Osteoblast (primary cell): ENCODE measurements at places on chromosomes 7 and 10. TPM values are rescaled to one million over a fixed set of nuclear protein-coding genes. Genes with fewer than 3 reads are reported as not detected.
A peak's percentile ranks its signal among the peaks of the same experiment; 100 is the strongest.

GRCh38 chr10:8245131-8245813 lies 190.8 kb downstream of the GATA3 start:
- no peak for DNase-seq

DNA sequence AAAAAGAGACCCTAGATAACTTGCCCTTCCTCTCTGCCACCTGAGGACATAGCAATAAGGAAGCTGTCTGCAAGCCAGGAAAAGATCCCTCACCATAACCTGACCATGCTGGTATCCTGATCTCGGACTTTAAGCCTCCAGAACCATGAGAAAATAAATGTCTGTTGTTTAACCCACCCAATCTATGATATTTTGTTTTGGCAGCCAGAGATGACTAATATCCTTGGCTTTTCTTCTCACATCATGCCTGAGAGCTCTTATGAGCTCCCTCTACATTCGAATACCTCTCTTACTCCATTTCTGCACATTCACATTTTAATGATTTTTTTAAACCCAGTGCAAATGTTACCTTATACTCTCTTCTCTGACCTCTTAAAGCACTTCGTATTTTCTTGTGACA lies 214.0 kb upstream of the CHRM2 start:
- no peak for DNase-seq

ZNF239 gene
- total RNA-seq, result 4.7 and 5.0 TPM in 2 replicates

DNA sequence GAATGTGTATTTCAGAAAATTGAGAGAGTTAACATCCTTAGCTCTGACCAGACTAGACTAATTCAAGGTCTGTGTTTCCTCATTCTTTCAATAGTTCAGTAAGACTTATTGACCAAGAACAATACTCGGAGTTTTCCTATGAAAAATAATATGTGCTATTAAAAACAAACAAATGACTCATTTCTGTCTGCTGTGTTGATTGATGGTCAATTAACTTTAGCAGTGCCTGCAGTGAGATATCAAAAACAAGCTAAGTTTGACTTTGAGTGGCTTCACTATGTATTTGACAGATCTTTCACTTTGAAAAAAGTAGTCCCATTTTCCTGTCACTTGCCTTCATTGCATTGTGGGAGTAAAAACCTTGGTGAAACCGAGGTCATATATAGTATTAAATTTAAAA lies 91.0 kb downstream of the GNAT3 start:
- DNase-seq, result peak; percentile 45

- no peak for DNase-seq
Observed at GRCh38 chr7:4067874-4068273, 614.2 kb upstream of the FOXK1 start.

PRPS1L1 gene
- total RNA-seq, result not detected in 2 replicates

GRCh38 chr10:132978542-132978941 lies 36.2 kb upstream of the CFAP46 start:
- DNase-seq, result peak; percentile 27

DNA sequence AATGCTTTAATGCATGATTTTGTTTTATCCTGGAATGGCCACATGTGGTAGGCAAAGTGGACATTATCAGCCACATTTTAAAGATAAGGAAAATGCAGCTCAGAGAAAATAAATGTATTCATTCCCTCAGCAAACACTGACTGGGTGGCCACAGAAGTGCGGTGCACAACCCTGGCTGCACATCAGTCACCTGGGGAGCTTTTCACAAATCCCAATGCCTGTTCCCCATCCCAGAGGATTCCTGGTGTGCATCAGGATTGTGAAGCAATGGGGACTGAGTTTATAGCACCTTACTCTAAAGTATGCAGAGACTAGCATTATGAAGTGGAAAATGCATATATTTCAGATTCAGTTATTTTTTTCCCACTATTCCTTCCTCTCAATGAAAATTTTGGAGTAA lies 193.5 kb upstream of the C7orf33 start:
- no peak for DNase-seq

TMEM270 gene
- not detected in 2 replicates for total RNA-seq

- no peak for DNase-seq
Observed at GRCh38 chr7:45978731-45979211, 57.7 kb upstream of the IGFBP3 start.

DNA sequence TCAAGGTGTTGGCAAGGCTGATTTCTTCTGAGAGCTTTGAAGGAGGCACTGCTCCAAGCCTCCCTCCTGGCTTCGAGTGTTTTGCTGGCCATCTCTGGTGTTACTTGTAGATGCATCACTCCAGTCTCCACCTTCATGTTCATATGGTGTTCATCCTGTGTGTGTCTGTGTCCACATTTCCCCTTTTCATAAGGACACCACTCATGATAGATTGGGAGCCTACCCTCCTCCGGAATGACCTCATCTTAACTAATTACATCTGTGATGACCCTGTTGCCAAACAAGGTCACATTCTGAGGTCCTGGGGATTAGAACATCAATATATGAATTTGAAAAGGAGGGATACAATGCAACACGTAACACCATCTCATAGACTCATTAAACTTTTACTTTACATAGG lies 119.0 kb downstream of the CREB5 start:
- no peak for DNase-seq

ITPRID1 gene
- not detected in 2 replicates for total RNA-seq

DNA sequence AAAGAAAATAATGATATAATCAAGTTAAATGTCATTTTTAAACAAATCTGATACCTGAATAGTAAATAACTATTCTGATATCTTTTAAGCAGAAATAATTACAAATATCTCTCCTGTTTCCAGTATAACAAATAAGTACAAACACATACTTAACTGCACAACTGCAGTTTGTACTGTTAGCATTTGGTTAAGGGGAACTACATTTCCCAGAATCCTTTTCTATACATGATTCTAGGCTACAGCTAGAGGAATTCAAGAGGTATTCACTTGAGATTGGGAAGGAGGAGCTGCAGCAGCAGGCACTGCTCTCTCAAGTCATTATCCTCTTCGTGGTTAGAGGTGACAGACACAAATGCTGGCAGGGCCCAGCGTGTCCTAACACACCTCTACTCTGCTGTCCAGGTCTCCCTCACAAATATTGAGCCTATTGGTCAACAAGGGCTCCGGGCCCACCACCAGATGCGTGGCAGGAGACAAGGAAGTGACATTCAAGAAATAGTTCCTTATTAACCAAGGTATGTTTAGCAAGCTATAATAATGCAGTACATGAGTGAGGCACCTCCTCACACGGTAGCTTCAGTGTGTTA lies 255.1 kb upstream of the MKLN1 start:
- DNase-seq, result no peak

LRIT1 gene
- total RNA-seq, result not detected in 2 replicates

DNA sequence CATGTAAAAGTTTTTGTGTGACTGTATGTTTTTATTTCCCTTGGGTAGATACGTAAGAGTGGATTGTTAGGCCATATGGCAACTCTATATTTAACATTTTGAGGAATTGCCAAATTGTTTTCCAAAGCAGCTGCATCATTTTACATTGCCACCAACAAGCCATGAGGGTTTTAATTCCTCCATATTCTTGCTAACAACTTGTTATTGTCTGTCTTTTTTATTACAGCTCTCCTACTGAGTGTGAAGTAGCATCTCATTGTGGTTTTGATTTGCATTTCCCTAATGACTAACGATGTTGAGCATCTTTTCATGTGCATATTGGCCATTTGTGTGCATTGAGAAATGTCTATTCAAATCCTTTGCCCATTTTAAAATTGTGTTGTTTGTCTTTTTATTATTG lies 94.9 kb downstream of the CARD11 start:
- DNase-seq, result no peak

- peak; percentile 61 for DNase-seq
Observed at GRCh38 chr10:103479135-103479534, at the start of gene CALHM3. Gene CALHM3, minus strand, starts transcription at chr10:103479240. Its CDS starts 208 bp downstream, at chr10:103479032.

TAS2R41 gene
- not detected in 2 replicates for total RNA-seq

DNA sequence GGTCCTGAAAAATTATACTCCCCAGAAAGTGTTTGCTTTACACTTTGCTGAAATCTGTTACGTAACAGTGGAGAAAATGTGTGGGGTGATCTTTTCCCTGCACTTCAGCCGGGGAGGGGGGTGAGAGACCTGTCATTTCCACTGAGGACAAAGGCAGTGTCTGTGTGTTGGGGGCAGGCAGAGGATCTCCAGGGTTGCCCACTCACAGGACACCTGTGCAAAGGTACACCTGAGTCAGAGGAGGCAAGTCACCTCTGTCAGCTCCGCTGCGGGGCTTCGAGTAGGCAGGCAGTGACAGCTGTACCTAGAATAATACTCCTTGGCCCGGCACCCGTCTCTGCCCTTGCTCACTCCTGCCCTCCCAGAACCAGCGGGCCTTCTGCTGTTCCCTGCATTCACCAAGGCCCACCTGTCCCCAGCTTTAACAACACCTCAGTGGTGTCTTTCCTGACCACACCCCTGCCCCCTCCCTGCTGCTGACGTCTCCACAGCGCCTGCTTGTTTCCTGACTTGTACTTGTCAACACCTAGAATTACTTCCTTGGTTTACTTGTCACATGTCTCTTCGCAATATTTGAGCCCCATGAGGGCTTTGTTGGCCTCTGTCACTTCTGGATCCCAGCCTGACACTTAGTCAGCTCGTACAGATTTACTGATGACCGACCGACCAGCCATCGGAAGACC lies 159.2 kb downstream of the NEURL1 start:
- DNase-seq, result no peak

GRCh38 chr10:29608062-29608461 lies 26.7 kb downstream of the SVIL start:
- DNase-seq, result no peak

PRRT4 gene
- total RNA-seq, result not detected in 2 replicates

NPTX2 gene
- total RNA-seq, result 1.1 and 2.4 TPM in 2 replicates

- DNase-seq, result peak; percentile 87
Observed at GRCh38 chr10:129949891-129950291, 14.2 kb downstream of the EBF3 start.

DNA sequence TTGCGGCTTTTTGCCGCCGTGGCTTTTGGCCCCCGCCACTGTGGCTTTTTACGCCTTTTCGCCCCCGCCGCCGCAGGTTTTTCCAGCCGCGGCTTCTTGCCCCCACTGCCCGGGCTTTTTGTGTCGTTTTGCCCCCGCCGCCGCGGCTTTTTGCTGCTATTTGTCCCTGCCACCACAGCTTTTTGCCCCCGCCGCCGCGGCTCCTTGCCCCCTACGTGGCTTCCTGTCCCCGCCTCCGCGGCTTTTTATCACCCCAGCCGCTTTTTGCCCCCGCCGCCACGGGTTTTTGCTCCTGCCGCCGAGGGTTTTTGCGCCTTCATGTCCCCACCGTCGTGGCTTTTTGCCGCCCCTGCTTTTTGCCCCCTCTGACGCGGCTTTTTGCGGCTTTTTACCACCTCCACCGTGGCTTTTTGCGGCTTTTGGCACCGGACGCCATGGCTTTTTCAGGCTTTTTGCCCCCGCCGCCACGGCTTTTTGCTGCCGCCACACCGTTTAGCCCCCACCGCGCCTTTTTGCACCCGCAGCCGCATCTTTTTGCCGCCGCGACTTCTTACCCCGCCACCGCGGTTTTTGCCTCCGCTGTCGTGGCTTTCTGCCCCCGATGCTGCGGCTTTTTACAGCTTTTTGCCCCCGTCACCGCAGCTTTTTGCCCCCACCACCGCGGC lies 637.0 kb downstream of the ZNF716 start:
- peak; percentile 5 for DNase-seq

DNA sequence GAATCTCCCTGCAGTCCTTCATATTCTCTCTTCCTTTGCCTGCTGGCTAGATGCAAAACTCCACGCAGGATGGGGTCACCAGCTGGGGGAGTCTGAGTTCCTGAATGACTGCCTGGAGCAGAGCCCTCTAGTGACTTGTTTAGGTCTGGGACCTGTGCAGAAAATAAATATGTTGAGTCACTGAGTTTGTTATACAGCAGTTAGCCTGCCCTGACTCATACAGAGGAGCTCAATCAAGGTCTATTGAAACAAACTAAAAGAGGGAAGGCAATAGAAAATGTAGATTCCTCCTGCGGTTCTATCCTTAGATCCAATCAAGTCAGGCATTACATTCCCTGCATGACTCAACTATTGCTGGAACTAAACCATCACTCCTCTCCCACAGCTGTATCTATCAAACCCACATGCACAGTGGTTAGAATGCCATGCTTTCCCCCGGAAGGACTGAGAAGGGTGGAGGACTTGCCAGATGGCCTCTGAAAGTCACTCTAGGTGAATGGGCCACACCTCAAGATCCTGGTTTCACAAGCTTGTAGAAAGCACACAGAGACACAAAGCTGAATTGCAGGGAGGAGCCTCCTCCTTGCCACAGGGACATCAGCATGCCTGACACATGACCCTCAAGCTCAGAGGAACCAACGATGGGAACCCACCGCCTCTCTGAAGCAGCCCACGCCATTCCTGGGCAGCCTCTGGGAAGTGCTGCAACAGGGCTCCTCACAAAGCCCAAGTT lies 73.9 kb downstream of the SH3PXD2A start:
- DNase-seq, result peak; percentile 98

PIP4K2A gene
- 65.7 and 68.8 TPM in 2 replicates for total RNA-seq

GRCh38 chr10:3935141-3935540 lies 150.1 kb upstream of the KLF6 start:
- peak; percentile 98 for DNase-seq

DNA sequence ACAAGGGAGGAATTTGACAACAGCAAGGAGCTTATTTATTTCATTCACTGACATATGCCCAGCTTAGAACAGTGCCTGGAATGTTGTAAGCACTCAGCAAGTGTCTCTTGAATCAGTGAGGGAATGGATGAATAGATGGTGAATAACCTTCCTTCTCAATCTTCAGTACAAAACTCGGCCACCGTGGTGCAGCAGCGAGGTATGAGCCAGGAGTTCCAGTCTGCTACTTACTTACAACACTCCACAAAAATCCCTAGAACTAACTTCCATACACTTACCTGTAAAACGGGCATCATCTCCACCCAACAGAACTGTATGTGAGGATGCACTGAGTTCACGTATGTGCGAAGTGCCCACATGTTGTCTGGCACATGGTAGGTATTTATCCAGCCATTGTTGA lies 237.4 kb downstream of the WDR11 start:
- DNase-seq, result peak; percentile 36

MKX gene
- 6.5 and 15.3 TPM in 2 replicates for total RNA-seq

- DNase-seq, result no peak
Observed at GRCh38 chr7:142961973-142962926, at the start of gene KEL. Gene KEL, minus strand, starts transcription at chr7:142962363. Its CDS starts 157 bp downstream, at chr7:142962206.

DNA sequence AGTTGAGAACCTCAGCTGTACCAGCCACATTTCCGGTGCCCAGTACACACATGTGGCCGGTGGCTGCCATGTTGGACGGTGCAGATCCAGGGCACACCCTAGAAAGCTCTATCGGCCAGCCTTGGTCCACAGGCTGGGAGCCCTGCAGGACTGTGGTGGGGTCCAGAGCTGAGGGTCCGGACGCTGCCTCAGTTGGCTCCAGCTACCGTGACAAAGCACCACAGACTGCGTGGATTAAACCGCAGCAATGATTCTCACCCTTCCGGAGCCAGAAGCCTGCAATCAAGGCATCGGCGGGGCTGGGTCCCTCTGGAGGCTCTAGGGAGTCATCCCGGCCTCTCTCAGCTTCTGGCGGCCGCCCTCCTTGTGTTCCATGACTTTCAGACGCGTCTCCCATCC lies 50.1 kb downstream of the PDGFA start:
- DNase-seq, result no peak
